ENCODE measurements at places on chromosomes 3 and 15. TPM values are rescaled to one million over a fixed set of nuclear protein-coding genes. Genes with fewer than 3 reads are reported as not detected.

ABI3BP gene
- 43.0 TPM for total RNA-seq

CLRN1 gene
- total RNA-seq = not detected

HRG gene
- not detected for total RNA-seq

PYDC2 gene
- total RNA-seq = not detected

BOC gene
- total RNA-seq = 79.6 TPM

Measured in ureter (tissue), 1 donor.